ENCODE measurements at places on chromosomes 16 and 17. TPM values are rescaled to one million over a fixed set of nuclear protein-coding genes. Genes with fewer than 3 reads are reported as not detected.

- no peak for DNase-seq
Measured at GRCh38 chr16:8620535-8620934, 963 bp upstream of the METTL22 start.

- no peak for DNase-seq
Measured at GRCh38 chr16:49620158-49620868, 235.6 kb downstream of the ZNF423 start.

SLC35G6 gene
- not detected for total RNA-seq

GRCh38 chr17:41015454-41015853, 6.5 kb upstream of the KRTAP3-1 start:
- no peak for DNase-seq

DNA sequence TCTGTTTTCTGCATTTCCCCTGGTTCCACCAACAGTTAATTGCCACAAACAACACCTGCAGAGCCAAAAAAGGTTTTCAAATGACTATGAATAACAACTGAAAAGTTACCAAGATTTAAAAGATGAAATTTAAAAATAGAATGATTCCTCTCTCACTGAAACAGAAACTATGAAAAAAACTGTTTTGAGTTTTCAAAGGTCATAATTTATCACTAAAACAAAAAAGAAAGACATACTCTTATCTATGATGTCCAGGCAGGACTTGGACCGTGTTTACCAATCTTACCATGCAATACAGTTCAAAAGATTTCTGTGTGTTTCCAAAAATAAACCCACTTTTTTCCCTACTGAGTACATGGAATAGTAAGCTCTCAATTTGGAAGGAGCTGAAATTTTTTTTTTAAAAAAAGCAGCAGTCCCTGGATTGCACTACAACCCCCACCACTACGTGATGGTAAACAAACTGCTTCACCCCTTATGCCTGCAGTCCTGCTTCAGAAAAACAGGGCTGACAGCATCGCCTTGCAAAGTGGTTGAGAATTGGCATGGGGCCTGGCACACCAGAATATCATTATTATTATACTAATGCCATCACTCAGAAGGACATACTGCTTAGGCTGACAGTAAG, 8.5 kb downstream of the TXNDC11 start:
- DNase-seq, result no peak

DNA sequence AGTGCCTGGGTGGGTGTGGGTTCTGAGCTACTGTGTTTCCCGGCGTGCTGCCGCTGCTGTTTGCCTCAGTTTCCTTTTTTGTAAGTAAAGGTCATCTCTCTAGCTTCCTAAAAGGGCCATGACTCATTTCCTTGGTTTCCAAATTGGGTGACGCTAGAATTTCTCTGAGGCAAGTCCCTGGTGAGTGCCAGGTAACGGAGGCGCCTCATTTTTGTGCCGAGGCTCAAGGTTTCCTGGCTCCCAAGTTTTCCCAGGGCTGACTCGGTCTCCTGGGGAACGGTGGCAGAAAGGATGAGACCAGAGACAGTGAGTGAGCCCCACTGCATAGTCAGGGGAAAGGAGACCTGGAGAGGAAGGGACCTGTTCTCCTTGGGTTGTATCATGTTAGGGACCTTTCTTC, 20.3 kb downstream of the MSI2 start:
- no peak for DNase-seq

DNA sequence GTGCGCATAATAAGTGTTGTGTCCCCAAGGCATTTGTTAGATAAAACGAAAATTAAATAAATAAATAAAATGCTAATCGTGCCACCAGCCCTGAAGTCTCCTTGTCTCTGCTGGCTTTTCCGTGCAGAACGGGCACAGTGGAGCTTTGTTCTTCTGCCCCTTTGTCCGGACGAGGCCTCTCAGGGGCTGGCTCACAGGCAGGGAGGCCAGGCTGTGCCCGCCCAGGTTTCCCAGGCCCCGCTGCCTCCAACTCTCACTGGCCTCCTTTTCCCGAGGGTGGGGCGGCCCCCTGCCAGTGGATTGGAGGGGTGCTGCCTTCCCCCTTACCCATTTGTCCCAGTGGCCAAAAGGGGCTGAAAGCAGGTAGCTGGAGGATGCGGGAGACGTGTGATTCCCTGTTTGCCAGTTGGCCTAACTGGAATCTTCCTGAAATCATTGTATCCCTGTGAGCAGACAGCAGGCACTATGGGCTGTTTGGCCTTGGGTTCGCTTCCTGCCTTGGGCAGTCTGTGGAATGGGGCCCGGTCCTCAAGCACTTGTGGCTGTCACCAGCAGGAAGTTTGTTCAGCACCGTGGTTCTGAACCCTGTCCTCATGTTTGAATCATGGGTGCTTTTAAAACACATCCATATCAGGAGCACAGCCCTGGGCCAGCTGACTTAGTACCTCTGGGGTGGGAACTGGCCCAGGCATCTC, 64.4 kb downstream of the KSR1 start:
- no peak for DNase-seq

DNA sequence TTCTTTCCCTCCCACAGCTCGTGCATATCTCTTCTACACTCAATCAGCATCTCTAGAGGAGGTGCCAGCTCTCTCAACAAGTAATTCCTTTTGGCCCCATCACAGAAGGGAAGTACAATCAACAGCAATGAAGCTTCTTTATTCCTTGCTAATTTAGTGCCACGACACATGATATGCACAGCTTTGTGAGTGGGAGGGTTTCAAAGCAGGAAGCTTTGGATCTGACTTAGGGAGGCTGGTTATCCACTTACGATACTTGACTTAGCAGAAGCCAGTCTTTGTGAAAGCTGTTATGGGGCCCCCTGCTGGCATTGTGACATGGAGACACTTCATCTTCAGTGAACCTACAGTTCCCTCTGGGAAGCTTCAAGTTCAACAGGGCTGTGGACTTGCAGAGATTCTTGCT, 81.0 kb downstream of the TMEM100 start:
- DNase-seq, result no peak

- no peak for DNase-seq
Measured at GRCh38 chr17:78716292-78716691, 65.8 kb downstream of the CYTH1 start.

- DNase-seq, result no peak
Measured at GRCh38 chr17:44786551-44787081, 27.8 kb downstream of the ADAM11 start.

LRRC37A3 gene
- 1.9 TPM for total RNA-seq
